Stimulated activated CD8-positive, alpha-beta memory T cell treated with anti-CD3 and anti-CD28 coated beads, Interleukin-4, amount 100 ng/mL, for 24 hours (primary cell): ENCODE measurements at places on chromosomes 4 and X.

DNA sequence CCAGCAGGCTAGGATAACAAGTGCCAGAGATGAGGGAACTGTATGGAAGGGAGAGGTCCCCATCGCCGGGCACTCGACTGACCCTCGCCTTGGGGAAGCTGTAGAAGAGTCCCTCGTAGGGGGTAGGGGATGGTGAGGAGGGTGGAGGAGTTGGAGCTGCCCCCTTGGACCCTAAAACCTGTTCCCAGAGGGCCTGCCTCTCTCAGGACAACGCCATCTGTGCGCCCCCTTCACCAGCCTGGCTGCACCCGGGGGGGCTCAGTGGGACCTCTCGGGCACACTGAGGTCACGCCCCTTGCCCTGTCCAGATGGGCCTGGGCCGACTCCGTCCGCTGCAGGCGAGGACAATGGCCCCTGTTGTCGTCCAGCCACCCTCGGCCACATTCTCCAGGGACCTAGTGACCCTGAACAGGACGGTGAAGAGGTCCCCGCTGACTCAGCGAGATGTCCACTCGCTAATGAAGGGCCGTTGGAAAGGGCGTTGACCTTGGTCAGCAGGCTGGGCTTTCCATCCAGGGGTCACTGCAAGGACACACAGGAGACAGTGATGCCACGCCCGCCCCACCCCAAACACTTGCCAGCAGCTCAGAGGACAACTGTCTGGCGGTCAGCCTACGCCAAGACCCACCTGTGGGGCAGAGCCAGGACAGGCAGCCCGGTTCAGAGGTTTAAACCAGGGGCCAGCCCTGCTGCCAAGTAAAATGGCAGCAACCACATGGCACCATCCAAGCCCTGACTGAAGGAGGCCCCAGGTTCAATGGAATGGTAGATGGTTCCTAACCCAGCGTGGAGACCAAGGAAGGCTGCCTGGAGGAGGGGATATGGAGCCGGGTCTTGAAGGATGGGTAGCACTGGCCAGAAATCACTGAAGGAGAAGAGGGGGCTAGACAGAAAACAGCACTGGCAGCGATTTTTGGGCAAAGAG is 51.2 kb downstream of the HMX1 start:
- no peak for DNase-seq

DNA sequence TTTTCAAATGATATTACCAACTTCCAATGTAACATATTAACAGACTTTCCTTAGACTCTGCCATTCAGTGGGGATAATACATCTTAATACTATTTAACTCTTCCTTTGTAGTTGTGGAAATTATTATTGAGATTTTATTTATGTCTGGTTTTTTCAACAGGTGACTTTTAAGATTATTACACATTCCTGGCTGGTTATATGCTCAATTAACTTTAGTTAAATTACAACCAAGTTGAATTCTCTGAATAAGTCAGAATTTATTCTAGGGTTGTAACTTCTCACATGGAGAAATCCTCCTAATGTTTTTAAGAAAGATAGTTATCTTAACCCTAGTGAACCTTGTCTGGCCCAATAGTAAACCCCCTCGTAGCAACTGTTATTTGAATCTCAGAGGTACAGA is 107.3 kb downstream of the SLC10A6 start:
- DNase-seq = no peak

- DNase-seq = no peak
These were observed 741.6 kb downstream of the TRAM1L1 start for GRCh38 chr4:116343809-116344208.

DNA sequence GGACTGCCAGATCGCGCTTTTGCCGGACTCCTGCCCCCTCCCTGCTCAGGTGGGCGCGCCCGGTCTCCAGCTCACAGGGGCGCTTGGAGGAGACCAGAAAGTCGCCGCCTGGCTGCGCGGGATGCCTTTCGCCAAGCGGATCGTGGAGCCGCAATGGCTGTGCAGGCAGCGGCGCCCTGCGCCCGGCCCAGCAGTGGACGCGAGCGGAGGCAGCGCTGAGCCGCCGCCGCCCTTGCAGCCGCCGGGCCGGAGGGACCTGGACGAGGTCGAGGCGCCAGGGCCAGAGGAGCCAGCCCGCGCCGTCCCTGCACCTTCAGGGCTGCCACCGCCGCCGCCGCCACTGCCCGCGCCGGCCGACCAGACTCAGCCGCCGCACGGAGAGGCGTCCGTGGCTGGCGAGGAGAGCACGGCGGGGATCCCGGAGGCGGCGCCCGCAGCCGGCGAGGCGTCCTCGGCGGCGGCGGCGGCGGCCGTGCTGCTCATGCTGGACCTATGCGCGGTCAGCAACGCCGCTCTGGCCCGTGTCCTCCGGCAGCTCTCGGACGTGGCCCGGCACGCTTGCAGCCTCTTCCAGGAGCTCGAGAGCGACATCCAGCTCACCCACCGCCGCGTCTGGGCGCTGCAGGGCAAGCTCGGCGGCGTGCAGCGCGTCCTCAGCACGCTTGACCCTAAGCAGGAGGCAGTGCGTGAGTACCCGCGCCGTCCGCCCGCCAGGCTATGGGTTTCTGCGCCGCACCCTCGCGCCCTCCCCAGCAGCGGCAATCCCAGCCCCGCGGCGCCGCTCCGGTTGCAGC is 834 bp downstream of the NHS start:
- DNase-seq = no peak

DNA sequence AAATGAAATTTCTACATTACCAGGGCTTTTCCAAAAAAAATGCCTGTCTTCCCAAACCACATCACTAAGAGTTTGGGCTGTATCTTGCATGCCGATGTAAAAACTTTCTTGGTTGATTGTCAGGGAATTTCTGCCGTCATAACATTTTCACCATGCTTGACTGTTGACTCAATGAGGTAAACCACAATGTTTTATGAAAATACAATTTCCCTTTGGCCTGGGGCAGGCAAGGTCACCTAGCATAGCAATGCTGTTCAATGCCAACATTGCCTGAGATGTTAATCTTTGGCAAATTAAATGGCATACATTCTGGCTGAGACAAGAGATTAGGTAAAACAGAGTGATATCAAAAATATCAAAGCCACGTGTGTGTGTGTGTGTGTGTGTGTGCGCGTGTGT is 137.1 kb upstream of the TBL1X start:
- no peak for DNase-seq

GRCh38 chrX:45400027-45400779 is 199.5 kb upstream of the DIPK2B start:
- DNase-seq = no peak
